DMS79 treated with DMSO at 0.1 percent for 48 hours (cell line): ENCODE measurements at places on chromosomes 3 and 15.
A peak's percentile ranks its signal among the peaks of the same experiment; 100 is the strongest.

DNA sequence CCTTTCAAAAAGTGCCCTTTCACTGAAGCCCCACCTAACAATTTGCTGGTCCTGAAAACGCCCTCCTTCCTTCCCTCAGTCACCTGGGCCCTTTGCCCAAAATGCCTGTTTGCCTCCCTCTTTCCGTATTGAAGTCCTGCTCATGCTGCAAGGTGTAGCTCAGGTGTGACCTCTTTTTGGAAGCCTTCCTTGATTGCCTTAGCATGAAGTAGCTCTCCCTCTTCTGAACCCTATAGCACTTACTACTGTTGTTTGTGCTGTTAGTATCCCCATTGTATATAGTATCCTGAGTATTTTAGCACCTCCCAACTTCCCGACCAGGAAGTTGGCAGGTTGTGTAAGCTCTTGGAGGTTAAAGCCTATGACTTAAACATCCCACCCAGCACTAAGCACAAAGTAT is 1.7 kb downstream of the PLS1 start:
- DNase-seq: no peak

- DNase-seq: no peak
Observed at GRCh38 chr3:129822241-129822640, 71.3 kb downstream of the TMCC1 start.

DNA sequence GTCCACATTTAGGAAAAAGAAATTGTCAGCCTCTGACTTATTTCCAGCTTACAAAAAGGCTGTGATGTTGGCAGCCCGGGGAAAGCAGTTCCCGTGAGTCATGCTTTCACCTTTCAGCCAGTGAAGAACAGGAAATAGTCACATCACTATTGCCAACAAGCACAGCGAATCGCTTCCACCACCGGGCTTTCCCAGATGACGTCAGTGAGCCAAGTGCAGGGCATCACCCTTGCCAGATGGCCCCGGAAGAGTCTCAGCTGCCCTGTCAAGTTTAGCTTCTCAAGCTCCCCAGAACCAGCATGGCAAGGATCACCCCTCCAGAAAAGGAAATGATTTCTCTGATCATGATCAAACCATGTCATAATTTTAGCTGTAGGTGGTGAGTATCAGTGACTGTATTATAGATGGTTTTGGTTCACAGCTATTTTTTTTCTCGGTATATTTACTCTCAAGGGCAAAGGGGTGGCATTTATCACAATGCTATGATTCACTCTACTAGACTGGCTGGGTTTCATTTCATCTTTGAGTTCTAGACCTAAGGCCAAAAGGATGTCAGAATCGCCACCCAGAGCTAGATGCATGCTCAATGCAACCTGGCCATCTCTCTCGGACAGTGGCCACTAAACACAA is 32.9 kb downstream of the B3GNT5 start:
- no peak for DNase-seq

GRCh38 chr3:56467108-56467507 is 1.2 kb downstream of the ERC2 start:
- DNase-seq: peak; percentile 54

DNA sequence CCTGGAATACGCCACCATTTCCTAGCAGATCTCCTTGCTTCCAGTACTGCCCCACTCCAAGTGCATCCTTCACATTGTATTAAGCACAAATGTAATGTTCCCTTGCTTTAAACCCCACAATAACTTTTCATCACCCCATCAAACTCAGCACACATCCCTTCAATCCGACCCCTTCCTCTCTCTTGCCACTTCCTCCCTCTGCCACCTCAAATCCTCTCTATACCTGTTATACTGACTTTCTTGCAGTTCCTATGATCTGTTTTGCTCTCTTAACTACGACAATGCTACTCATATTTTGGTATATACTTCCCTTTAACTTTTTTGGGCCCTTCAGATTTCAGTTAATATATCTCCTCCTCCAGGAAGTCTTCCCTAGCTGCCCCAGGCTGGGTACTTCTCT is 14.1 kb downstream of the PARL start:
- no peak for DNase-seq

DNA sequence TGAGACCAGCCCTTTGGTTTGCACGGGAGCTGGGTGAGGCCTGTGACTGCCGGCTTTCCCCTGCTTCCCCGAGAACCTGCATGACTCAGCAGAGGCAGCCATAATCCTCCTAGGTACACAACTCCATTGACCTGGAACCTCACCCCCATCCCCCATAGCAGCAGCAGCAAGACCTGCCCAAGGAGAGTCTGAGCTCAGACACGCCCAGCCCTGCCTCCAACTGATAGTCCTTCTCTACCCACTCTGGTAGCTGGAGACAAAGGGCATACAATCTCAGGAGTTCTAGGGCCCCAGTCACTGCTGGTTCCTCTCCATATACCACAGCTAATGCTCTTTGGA is 141.0 kb upstream of the ARHGEF26 start:
- no peak for DNase-seq

DNA sequence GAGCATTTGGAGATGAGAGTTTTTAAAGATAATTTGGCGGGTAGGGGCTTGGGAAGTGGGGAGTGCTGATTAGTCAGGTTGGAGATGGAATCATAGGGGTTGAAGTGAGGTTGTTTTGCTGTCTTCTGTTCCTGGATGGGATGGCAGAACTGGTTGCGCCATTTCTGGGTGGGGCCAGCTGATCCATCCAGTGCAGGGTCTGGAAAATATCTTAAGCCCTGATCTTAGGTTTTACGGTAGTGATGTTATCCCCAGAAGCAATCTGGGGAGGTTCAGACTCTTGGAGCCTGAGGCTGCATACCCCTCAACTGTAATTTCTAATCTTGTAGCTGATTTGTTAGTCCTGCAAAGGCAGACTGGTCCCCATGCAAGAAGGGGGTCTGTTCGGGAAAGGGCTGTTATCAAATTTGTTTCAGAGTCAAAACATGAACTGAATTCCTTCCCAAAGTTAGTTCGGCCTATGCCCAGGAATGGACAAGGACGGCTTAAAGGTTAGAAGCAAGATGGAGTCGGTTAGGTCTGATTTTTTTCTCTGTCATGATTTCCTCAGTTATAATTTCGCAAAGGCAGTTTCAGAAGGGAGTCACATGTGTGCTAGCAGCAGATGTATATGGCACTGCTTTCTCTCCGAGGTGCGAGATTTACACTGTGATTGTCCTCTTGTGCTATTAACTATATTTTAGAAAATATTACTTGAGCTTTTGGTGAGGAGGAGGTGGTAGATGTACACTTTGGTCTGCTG is 540.4 kb downstream of the EDEM1 start:
- no peak for DNase-seq

DNA sequence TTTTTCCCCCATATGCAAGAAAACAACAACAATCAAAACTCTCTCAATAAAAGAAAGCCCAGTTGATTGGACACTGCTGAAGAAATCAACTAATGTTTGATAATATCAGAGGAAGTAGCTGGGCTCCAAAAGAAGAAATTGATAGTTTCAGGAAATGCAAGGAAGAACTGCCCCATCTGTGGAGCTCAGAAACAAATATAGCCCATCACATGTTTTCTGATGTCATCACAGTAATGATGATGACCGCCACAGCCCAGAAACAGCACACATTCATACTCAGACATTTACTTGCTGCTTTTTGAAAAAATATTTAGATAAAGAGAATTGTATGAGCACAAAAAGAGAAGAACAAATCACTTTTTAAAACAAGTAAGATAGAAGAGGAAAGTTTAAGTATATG is 67.6 kb downstream of the GOLIM4 start:
- no peak for DNase-seq

- no peak for DNase-seq
Observed at GRCh38 chr3:10973046-10973595, 19.4 kb upstream of the SLC6A1 start.

DNA sequence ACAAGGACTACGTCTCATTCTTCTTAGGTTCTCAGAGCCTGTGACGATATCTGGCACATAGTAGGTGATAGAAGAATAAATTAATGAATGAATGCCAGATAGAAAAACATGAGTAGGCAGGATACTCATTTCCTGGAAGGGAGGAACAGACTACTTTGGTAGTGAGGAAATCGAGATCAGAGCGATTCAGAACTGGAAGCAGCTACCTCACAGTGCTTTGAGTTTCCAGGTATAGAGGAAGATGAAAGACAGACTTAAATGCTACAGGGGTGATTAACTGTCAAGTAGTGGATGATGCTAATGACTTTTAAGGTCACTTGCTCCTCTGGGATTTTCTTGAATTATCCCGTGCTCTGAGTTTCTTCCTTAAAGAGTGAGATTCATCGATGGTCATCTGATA is 951.5 kb upstream of the CFAP20DC start:
- DNase-seq: no peak

- DNase-seq: no peak
Observed at GRCh38 chr3:73206030-73206429, 144.6 kb downstream of the EBLN2 start.

DNA sequence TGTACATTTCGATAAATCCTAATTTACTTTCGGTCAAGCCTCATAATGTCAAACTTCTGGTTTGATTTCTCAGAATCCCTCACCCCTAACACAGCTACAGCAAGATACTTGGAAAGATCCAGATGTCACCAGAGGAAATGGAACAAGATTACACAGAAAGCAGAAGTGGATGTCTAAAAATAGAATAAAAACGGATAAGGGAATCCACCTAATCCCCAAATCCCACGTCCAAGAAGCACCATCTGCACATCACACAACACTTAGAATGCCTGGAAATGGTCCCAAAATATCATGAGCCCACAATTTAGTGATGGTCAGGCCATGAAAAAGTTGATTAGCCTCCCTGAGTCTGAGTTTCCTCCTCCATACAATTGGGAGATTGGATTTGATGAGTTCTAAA is 61.7 kb downstream of the AGTR1 start:
- no peak for DNase-seq

DNA sequence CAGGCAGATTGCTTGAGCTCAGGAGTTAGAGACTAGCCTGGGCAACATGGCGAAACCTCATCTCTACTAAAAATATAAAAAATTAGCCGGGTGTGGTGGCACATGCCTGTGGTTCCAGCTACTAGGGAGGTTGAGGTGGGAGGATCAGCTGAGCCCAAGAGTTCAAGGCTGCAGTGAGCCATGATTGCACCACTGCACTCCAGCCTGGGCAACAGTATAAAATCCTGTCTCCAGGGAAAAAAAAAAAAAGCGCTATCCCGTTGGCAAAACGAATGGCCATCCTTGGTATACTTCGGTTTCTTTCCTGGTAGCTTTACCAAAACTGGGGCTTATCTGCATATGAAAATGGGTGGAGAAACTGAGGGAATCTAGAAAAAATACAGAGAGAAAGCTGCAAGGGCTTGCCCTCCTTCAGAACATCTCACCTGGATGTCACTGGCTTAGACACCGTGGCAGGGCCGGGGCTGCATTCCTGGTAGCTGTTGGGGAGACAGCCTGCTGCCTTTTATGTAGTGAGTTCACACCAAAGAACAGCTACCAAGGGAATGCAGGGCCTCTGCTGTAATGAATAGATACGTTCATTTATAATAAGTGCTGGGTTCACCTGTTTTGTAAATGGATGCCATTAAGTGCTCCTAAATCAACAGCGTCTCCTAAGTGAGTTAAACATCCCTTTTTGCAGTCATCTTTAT is 96.0 kb downstream of the IQSEC1 start:
- DNase-seq: no peak

- DNase-seq: no peak
Observed at GRCh38 chr3:170703121-170703588, 117.3 kb upstream of the SLC7A14 start.

DNA sequence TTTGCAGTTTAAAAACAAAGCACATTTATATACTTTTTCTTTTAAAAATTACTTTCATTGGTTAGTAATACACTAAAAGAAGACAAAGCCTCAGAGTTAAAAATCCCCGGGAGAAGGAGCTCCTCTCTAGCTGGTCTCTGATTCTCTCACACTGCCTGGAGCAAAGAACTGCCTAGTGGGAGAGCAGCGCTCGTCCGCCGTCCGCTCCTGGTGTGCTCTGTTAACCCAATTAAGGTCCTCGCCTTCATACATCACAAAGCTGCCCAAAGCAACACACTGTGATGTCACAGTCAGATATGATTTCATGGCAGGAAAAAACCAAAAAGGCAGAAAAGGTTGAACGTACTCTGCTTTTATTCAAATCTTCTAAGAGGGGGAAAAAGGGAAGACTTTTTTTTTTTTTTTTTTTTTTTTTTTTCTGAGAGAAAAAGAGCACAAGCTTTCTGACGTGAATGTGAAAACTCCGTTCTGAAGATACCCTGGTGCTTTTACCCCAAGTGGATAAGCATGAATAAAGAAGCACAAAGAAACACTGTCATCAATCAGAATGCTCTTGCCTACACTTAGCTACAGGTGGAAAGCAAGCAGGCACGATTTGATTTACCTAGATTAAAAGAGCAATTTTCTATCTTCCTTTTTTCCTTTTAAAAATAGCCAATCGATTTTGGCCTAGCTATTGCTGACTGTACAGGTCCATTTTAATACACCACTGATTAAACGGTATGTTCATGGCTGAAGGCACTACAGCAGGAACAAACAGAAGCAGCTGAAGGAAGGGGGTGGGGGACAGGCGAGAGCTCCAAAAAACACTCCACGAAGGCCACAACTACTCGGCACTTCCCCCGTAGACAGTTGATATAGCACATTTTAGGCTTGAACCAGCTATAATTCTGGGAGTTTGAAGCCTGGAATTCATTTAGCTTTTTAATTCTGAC is 115.2 kb downstream of the TIGIT start:
- peak; percentile 86 for DNase-seq

DNA sequence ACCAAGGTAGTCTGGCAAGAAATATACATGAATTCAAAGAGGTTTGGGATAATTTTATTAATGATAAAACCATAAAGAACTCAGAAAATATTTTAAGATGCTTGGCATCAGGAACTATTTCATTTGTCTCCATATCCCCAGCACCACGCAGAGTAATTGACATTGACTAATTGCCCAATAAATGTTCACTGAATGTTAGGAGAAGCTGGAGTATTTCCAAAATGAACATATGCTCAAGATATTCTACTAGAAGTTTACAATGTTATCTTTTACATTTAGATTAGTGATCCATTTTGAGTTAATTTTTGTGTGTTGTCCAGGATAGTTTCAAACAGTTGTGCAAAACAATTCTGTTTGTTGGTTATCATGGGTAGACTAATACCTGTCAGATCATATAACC is 298.8 kb upstream of the CTDSPL start:
- no peak for DNase-seq

- no peak for DNase-seq
Observed at GRCh38 chr15:67587754-67588153, 45.3 kb downstream of the MAP2K5 start.

- DNase-seq: no peak
Observed at GRCh38 chr3:149430216-149430615, 44.3 kb upstream of the TM4SF4 start.

- no peak for DNase-seq
Observed at GRCh38 chr15:28875461-28876000, 10.2 kb upstream of the APBA2 start.

DNA sequence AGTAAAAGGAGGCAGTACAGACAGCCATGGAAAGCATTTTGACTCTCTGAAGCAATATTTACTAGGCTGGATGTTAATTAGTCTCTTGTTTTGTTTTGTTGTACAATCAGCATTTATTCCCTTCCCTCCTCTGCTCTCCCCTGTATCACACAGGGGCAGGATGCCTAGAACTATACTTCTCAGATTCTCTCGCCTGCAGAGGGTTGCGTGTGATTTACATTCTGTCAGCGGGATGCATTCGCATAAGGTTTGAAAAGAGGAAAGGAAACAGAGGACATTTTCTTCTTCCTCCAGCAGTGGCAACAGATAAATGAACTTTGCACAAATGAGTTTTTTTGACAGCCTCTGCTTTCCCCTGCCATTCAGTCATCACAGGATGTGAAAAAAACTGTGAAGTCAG is 188.3 kb downstream of the RSL24D1 start:
- no peak for DNase-seq

GRCh38 chr3:128362026-128362965 is 104.4 kb downstream of the DNAJB8 start:
- DNase-seq: no peak

GRCh38 chr3:38110314-38111050 is 26.4 kb downstream of the ACAA1 start:
- no peak for DNase-seq
